ENCODE measurements at places on chromosomes 2 and 18.

DNA sequence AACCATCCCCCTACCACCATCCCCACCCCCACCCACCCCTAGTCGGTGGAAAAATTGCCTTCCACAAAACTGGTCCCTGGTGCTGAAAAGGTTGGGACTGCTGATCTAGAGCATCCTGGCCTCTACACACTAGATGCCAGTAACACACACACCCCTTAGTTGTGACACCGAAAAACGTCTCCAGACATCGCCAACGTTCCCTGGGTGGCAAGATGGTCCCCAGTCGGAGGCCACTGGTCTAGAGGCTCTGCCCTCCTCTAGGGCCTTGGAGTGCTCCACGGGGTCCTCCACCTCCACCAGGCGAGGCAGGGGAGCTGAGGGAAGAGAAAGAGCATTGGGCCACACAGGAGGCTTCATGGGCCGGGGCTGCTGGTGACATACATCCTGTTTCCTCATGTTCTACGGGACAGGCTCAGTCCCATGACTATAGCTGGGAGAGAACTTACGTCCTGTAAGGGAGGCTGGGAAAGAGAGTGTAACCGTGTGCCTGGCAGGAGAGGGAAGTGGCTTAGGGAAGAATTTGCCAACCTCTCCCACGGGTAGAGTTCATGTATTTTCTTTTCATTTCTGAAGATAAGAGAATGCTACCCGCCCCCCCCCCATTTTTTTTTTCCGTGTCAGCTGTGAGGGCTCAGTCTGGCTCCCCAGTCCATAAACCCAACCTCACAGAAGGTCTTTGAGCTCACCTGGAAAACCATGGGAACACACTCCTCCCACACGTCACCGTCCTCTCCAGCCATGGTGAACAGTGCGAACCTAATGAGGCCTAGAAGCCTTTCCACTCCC lies 132.7 kb upstream of the MYCN start:
- no peak for DNase-seq

GRCh38 chr2:237911363-237912017 lies 52.1 kb downstream of the RAMP1 start:
- no peak for DNase-seq

DNA sequence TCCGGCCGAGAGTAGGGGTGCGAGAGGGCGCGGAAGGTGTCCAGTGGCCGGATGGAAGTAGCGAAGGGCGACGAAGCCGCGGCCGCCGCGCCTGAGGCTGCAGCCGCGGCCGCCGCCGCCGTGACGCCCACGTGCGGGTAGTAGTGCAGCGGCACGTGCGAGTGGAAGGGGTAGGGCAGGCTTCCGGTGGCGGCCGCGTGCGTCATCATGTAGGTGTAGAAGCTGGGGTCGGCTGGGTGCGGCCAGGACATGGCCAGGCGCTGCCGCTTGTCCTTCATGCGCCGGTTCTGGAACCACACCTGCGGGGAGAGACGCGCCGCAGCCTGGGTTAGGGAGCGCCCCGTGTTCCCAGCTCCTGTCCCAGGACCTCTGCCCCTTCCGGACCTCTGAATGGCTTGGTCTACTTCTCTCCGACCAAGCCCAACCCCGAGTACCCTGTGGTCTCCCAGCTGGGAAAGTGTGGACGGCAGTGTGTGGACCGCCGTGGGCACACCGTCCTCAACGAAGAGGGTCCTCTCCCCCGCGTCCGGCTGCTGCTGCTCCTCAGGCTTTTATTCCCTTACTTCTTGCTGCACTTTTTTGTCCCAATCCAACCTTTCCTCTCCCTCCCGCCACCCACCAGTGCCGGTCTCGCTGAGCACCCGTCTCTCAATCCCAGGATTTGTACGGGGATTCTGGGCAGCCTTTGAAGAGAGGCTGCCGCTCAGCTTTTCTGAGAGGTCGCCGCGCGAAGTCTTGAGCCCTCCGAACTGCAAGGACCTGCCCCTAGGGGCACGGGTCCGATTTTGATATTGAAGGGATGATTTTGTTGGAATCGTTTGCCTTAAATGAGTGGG lies 3.0 kb downstream of the EVX2 start:
- DNase-seq, result no peak

GRCh38 chr2:208407667-208408066 lies 1.1 kb downstream of the PTH2R start:
- DNase-seq, result no peak

DNA sequence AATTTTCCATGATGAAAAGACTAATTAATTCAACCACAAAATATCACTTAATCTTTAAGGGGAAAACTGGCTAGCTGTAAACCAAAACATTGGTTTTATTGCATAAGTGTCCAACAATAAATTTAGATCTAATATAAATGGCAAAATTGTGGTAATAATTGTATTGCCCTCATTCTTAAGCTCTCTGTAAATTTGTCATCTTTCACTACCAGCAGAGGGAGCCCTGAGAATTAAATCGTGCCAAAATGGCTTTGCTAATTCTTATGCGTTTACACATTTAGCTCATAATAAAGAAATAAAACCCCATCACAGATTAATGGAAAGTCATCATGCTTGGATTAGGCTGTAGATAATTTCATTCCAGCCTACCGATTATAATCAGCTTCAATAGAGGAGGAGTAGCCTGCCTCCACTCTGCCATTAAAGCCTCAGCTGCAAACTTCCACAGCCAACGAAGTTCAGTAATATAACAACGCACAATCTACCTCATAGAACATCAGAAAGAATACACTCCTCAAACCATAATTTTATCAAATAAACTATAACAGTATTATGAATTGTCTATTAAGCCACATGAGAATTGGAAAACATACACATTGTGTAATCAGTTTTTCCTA lies 70.0 kb upstream of the ATP5MC3 start:
- DNase-seq, result no peak

GRCh38 chr18:39702888-39703287 lies 2137.3 kb upstream of the CELF4 start:
- no peak for DNase-seq

DNA sequence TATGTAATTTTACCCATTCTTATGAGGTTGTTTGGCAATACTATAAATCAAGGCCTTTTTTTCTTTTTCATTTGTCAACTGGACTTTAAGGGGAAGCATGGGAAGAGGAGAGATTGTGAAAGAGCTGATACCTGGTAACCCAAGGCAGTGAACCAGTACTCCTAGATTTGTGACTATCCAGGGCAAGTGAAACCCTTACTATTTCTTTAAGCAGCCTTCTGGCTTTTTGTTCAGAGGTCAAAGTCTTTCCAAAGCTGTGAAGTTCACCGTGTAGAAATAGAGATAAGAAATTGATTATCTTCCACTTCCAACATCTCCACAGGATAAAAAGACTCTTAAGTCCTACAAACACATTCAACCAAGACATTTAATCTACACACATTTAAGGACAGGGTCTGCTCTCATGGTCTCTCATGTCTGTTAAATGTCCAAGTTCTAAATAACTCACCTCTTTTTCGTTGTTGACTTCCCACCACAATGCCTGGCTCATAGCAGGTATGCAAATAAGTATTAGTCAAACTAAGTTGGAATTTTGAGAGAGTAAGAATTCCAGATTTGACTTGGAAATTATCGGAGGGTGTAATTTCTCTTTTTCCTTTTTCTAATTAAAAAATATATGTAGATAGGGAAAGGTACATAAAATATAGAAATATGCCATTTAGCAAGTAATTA lies 485.8 kb downstream of the STK39 start:
- no peak for DNase-seq

- no peak for DNase-seq
Observed at GRCh38 chr2:227177592-227178336, 13.3 kb downstream of the COL4A3 start.

DNA sequence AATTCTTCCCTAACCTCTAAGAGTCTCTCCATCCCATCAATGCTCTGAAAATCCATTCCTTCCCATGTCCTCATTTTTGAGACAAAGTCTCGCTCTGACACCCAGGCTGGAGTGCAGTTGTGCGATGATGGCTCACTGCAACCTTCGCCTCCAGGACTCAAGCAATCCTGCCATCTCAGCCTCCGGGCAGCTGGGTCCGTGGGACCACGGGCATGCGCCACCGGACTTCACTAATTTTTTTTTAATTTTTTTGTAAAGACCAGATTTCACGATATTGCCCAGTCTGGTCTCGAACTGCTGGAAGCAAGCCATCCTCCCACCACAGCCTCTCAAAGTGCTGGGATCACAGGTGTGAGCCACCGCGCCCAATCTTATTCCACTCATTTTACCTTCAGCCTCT lies 1.6 kb downstream of the FEZ2 start:
- DNase-seq, result no peak

All from anterior cingulate cortex (tissue), 58 donors.